Activated CD4-positive, alpha-beta T cell treated with anti-CD3 and anti-CD28 coated beads for 36 hours (primary cell): ENCODE measurements at places on chromosomes 7 and 10.

- no peak for DNase-seq
Observed at GRCh38 chr7:75055830-75056772, 17.5 kb downstream of the RCC1L start.

- no peak for DNase-seq
Observed at GRCh38 chr10:116952729-116953128, 52.3 kb downstream of the SHTN1 start.

GRCh38 chr7:43618073-43618472 is 35.2 kb downstream of the STK17A start:
- DNase-seq = no peak

- DNase-seq = no peak
Observed at GRCh38 chr10:4543938-4544533, 282.0 kb upstream of the AKR1E2 start.

GRCh38 chr10:6973899-6974298 is 393.8 kb upstream of the PRKCQ start:
- peak; percentile 12 for DNase-seq

- DNase-seq = no peak
Observed at GRCh38 chr7:99607548-99607947, 9.2 kb upstream of the ZSCAN25 start.

GRCh38 chr7:67760971-67761370 is 764.3 kb downstream of the TYW1 start:
- DNase-seq = no peak

- no peak for DNase-seq
Observed at GRCh38 chr7:28573059-28573553, 160.8 kb downstream of the CREB5 start.

GRCh38 chr7:138934861-138935260 is 46.3 kb downstream of the KIAA1549 start:
- DNase-seq = no peak

DNA sequence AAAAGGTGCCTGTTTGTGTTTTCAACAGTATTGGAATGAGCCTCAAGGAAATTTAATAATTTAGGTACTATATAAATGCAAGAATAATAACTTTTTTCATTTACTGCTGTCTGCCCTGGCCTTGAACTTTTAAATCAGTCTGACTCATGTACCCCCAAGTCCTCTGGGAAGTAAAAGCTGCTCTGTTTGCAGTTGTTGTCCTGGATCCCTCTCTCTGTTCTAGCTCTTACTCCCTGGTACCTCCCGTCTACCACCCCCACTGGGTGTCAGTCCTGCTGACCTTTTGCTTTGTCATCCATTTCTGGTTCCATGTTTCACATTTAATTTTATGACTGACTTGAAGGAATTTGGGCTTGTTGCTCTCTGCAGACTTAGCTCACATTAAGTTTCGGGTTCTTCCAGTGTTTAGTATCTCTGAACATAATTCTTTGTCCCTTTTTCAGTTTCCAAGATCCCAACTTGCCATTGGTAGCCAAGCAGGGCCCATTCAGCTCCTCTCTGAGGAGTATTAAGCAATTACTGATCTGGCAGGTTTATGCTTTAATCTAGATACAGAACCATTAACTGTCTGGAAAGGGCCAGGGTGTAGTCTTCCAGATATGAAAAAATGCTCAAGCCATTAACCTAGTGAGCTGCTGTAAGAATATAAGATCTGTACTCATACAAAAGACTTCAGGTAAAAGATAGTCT is 208.7 kb upstream of the FAM3C start:
- no peak for DNase-seq

GRCh38 chr10:33120700-33121099 is 162.7 kb upstream of the ITGB1 start:
- DNase-seq = no peak

GRCh38 chr10:16986082-16986405 is 143.6 kb downstream of the CUBN start:
- DNase-seq = no peak

GRCh38 chr10:48400129-48400849 is 93.8 kb downstream of the MAPK8 start:
- no peak for DNase-seq

- no peak for DNase-seq
Observed at GRCh38 chr10:9260690-9261089, 1206.2 kb downstream of the GATA3 start.

DNA sequence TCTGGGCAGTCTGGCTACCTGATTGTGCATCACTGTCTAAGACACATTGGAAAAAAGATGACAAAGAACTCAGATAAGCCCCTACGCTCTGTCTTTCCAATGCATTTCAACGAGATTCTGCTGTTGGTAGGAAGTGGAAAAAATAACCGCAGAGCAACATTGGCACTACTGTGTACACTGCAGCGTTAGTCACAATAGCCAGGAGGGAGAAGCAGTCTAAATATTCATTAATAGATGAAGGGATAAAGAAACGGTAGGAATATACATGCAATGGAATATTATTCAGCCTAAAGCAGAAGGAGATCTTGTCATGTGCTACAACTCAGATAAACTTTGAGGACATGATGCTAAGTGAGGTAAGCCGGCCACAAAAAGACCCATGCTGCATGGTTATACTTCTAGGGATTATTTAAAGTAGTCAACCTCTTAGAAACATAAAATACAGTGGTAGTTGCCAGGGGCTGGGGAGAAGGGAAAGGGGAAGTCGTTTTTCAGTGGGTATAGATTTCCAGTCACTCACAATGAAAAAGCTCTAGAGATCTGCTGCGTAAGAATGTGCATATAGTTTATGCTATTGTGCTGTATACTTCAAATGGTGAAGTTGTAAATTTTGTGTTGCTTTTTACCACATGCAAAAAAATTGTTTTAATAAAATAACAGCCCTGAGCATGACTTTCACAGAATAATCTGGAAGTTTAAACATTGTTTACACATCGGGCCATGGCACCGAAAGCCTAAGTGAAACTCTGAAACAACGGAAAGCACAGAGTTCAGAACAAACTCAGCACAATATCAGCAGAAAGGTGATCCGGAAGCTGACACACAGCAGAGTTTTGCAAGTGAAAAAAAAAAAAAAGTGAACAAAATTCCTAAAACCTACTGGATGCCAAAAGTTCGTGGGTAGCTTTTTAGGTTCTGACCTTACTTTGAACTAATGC is 40.1 kb downstream of the ELMO1 start:
- DNase-seq = peak; percentile 49

DNA sequence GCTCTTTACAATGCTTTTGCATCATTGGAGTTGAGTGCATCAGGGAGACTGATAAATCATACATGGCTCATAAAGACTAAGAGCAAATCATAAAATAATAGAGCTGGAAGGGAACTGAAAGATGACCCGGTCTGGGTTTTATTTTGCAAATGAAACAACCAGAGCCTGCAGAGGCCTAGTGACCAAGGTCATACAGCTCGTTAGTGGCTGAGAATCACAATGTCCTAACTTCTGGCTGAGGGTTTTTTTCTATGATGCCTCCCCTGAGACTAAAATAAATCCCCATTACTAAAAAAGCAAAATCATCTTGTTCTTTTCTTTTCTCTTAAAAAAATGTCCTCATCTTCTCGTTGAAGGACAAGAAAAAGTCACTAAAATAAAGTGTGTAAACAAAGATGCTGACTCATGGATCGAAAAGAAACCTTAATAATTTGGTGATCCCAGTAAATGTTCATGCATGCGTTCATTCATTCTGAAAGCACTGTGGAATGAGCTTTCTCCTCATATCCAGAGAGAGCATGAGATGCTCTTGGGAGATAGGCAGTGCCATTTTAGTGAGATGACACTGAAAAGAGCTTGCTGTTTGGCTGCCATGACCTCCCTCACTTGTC is 107.8 kb upstream of the PHYHIPL start:
- no peak for DNase-seq

DNA sequence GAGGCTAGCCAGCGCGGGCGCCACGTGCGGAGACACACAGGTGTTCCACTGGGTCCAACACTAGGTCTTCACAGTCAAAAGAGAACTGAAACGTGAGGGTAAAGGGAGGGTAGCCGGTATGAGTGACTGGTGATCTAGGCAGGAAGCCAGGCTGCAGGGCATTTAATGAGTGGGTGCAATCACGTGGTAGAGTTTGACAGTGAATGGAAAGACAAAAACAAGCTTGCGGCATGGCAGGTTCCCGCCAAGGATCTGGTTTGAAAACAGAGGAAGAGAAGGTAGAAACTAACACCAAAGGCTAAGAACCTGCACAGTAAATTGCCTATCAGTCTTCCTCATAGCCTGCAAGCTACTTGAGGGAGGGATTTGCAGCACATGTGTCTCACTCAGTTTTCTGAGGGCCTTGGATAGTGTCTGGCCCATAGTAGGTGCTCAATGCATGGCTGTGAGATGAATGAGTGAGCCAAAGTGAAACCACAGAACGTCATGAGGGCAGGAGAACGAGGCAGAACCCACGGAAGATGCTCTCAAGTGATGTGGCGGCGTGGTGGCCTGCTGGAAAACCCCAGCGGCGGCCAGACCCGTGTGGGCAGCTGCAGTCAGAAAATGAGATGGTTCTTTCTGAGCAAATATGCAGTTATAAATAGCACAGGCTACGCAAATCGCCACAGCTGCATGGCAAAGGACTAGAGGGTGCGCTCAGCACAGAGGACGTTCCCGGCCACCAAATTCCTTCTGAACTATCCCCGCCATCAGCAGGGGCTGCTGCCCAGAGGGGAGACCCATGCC is 183.6 kb upstream of the NFE2L3 start:
- DNase-seq = peak; percentile 75

DNA sequence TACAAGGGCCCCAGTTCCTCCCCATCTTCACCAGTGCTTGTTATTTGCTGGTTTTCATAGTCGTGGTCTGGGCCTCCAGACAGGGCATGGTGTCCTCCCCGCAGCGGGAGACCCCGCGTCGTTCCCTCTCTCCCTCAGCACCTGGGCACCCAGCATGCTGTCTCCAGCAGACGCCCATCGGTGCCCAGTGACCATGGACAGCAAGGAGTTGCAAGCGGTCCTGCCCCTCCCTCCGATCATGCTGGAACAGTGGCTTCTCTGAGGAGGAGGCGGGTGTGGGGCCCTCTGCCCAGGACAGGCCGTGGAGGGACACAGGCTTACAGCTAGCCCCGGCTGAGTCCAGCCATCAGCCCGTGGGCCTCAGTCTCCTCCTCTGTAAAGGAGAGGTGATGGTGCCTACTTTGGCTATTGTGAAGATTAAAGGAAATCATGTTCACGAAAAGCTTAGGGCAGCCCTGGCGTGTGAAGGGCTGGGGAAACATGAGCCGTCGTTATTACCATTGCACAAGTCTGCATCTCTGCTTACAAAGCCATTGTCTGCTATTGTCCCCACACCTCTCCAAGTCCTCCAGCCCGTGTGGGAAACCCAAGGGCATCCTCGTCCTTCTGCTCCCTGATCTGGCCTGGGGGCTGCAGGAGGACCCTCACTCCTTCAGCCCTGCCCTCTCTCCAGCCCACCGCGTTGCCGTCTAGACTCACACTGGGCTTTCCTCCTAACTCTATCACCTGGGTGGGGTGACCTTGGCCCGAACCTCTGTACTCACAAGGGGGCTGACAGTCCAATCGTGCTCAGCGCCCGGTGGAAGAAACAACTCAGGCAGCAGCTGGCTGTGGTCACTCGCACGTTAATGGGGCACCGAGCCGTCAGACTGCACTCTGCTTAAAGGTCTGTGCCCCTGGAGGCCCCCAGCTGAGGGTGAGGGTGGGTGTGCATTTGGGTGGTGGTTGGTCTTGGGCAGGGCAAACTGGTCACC is 29.9 kb downstream of the EN2 start:
- DNase-seq = no peak

DNA sequence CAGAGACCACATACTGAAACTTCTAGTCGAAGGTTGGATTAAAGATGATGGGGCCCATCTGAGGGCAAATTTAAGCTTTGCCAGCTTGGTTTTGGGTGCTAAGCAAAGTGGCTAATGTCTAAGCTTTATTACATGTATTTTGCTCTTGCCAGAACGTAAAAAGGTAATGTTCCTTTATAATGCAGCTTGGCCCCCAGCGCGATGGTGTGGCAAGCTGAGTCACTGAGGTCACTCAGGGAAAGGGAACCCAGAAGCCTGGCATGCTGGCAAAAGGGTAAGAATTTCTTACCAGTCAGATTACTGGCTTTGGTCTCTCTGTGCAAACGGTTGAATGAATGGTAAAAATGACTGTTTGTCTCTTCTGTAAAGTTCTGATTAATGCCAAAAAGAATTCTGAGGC is 158.3 kb upstream of the KCND2 start:
- DNase-seq = no peak

- peak; percentile 98 for DNase-seq
Observed at GRCh38 chr10:25016376-25017153, at the start of gene THNSL1. THNSL1 (plus strand) TSS chr10:25016612; CDS start chr10:25023224, 6,612 bp downstream.

GRCh38 chr7:36871863-36872262 is 147.6 kb upstream of the AOAH start:
- DNase-seq = no peak

DNA sequence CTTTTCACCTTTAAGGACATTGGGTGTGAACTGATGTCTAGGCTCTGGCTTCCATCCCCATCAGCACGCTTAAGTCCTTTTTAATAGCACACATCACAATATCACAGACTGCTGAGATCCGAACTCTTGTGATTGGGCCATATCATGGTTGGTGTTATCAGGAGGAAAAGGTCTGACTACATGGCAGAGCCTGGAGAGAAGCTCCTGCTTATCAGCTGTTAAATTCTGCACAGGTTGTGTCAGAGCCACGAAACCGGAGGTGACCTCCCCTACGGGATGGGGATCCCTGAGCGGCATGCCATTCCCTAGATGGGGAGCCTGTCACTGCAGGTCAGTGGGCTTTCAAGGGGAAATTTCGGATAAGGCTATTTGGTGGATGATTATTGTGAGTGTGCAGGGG is 182.4 kb downstream of the INHBA start:
- no peak for DNase-seq

GRCh38 chr7:128235471-128235870 is 5.6 kb upstream of the LEP start:
- DNase-seq = no peak

DNA sequence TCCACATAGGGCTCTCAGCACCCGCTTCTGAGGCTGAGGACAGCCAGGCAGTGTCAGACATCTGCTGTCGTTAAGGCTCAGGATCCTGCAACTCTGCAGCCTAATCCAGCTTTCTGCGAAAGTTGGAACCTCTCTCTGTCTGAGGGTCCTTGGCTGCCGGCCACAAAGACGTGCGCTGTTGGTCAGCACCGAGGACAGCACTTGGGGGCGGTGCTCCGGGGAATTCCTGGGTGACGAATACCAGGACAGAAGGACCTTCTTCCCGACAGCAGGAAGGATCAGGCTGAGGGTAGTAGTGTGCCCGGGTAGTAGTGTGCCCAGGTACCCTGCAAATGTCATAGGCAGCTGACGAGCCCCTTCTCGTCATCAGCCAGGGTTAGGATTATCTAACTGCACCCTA is 16.0 kb upstream of the RASGEF1A start:
- no peak for DNase-seq

- DNase-seq = no peak
Observed at GRCh38 chr10:67802767-67803538, 35.0 kb downstream of the DNAJC12 start.

GRCh38 chr10:51743146-51743545 is 43.8 kb upstream of the CSTF2T start:
- DNase-seq = no peak

DNA sequence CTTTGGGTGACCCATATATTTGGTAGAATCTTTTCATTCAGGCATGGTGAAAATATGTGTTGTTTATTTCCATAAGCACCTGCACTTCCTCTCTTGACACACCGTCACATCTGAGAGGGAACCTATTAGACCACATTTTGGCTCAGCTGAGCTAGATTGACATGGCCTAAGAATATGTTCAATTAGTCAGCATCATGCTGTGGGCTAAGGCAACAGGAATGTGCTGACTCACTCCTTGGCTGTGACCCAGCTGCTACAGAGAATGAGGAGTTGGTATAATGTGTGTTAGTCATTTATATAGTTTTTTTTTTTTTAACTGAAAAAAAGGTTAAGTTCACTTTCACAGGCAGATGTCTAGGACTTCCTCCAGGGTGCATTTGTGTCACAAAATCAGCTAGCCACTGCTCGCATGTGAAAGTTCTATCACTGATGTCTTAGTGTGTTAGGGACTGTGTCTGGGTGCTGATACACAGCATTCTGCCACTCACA is 180.6 kb downstream of the SEMA3E start:
- peak; percentile 39 for DNase-seq
